ENCODE measurements at places on chromosomes 1 and 21.

DNA sequence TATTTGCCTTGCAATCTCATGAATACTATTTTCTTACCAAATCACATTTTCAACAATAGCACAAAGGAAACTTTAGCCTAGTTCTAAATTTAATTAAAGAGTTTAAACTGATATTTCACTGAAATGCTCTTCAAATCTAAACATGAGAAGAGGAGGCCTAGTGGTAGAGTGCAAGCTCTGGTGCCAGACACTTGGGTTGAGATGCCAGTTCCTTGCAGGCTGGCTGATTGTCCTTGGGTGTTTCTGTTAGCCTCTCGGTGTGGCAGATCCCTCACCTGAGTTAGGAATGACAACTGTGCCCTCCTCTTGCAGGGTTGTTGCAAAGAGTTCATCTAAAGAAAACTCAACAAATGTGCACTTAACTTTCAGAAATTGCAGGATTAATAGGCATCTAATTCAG lies 12.5 kb downstream of the ZBTB21 start:
- DNase-seq, result no peak

DNA sequence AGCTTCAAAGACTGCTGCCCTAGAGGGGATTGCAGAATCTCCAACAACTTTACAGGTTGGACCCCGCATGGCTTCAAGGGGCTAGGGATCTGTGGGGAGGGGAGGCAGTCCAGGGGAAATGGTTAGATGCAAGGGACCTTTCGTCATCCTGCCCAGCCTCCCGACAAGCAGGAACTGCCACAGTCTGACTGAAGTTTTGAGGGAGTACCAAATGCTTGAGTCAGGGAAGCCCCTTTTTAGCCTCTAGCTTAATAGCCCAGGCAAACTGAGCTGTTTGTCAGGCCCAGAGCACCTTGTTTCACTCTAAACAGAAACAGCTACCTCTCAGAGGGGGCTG lies 1.1 kb downstream of the TOR3A start:
- no peak for DNase-seq

- DNase-seq, result peak; percentile 43
These were observed at the start of gene TRNP1 for GRCh38 chr1:26993237-26994019. Gene TRNP1, plus strand, starts transcription at chr1:26993692. Its CDS starts 95 bp downstream, at chr1:26993787.

GRCh38 chr1:216702170-216702569 lies 21.1 kb downstream of the ESRRG start:
- DNase-seq, result no peak

DNA sequence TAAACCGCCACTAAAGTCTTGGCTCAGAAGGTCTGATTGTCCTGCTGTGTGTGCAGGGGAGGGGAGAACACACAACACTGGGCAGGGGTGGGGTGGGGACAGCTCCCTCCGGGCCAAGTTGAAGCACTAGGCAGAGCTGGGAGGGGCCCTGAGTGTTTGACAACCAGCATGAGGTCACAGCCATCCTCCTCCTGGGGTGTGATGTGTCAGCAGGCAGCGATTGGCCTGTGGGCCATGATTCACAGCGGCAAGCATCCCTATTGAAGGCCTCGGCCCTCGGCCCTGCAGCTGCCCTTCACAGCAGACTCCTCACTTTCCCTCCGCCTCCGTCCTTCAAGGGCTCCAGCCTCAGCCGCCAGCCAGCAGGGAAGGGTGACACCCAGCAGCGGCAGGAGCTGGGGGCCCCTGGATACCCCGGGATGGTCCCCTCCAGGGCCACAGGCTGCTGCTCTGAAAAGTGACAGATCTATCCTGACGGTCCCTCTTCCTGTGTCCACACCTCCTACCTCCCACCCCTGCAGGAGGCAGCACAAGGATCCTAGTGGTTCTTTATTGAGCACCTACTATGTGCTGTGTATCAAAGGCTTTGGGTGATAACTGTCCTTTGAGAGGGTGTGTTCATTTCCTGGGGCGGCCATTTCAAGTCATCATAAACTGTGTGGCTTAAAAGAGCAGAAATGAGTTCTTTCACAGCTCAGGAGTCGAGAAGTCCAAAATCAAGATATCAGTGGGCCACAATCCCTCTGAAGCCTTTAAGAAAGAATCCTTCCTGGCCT lies 66.0 kb upstream of the SLC25A33 start:
- peak; percentile 27 for DNase-seq

DNA sequence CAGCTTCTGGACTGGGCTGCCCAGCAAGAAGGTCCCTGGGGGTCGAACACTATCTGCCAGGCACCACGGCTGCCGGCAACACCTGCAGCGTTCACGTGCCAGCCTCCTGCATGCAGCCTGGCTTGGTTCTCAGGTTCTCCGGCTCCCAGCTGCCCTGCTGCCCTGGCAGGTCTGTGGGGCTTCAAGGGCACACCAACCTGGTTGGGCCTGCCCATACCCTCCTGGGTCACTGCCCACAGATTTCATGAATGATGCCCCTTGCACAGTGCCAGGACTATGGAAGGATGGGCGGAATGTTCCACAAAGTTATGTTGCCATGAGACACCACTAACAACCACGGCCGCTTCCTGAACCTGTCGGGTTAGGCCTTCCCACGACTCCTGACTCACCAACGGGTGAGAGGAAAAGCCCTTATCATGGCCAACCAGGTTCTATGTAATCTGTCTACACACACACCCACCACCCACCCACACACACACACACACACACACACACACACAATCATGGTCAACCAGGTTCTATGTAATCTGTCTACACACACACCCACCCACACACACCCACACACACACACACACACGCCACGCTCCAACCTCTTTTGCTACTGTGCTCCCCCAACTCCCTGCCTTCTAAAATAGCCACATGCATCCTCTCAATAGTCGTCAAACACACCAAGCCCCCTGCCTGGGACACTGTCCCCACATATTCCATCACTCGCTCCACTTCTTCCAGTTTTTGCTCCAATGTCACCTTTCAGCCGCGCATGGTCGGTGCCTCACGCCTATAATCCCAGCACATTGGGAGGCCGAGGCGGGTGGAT lies 32.2 kb downstream of the HSPG2 start:
- no peak for DNase-seq

DNA sequence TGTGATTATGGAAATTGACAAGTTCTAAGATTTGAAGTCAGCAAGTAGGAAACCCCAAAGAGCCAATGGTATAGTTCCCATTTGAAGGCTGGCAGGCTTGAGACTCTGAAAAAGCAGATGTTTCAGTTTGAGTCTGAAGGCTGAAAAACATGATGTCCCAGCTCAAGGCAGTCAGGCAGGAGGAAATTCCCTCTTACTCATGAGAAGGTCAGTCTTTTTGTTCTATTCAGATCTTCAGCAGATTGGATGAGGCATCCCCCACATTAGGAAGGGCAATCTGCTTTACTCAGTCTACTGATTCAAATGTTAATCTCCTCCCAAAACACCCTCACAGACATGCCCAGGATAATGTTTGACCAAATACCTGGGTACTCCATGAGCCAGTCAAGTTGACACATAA lies 372.5 kb upstream of the ST6GALNAC5 start:
- DNase-seq, result no peak

DNA sequence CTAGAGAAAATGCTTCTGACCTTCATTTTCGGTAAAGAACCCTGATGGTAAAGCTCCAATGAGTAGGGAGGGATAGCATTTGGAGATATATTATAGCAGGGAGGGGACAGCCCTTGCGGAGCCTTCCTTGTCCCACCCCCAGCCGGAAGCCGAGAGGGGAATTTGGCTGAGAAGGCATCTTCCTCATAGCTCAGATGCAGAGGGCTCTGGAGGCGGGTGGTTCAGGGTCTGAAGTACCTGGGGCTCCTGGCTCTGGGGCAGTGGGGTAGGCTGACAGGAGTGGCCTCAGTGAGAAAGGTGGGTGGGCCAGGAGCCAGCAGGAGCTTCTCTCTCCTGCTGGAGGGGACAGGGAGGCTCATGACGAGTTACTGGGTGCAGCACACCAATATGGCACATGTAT lies 88.0 kb upstream of the IFFO2 start:
- DNase-seq, result no peak

- no peak for DNase-seq
These were observed 24.3 kb upstream of the DISP1 start for GRCh38 chr1:222790520-222790919.
